ENCODE measurements at places on chromosomes 1 and 21.
A peak's percentile ranks its signal among the peaks of the same experiment; 100 is the strongest.

DNA sequence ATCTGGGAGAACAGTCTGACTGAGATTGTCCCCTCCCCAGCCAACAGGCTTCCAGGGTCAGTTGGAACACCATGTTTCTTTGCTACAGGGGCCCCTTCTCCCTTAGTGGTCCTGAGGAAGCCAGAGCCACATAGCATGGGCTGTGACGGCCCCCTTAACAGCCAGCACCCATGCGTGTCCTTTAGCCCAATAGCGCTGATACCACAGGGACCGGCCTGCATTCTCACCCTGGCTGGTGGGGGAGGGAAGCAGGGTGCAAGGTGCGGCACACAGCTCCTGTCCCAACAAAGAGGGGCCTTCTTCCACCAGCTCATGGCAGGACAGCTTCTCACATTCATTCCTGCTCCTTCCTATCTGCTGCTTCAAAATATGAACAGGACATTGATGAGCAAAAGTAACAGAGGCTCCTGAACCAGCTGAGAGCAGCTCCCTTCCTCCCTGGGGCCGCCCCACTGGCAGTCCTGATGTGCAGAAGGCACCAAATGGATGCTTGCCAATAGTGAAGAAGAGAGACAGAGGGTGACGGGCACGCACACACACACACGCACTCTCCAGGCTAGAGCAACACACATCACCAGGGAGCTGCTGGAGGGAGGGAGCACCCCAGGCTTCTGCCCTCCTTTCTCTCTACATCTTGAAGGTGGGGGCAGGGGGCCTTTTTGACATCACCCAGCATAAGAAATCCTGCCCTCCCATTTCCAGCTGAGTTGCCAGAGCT, 99.4 kb downstream of the CRYAA start:
- DNase-seq: no peak

- no peak for DNase-seq
Observed at GRCh38 chr1:243959998-243960397, 91.1 kb upstream of the ZBTB18 start.

DNA sequence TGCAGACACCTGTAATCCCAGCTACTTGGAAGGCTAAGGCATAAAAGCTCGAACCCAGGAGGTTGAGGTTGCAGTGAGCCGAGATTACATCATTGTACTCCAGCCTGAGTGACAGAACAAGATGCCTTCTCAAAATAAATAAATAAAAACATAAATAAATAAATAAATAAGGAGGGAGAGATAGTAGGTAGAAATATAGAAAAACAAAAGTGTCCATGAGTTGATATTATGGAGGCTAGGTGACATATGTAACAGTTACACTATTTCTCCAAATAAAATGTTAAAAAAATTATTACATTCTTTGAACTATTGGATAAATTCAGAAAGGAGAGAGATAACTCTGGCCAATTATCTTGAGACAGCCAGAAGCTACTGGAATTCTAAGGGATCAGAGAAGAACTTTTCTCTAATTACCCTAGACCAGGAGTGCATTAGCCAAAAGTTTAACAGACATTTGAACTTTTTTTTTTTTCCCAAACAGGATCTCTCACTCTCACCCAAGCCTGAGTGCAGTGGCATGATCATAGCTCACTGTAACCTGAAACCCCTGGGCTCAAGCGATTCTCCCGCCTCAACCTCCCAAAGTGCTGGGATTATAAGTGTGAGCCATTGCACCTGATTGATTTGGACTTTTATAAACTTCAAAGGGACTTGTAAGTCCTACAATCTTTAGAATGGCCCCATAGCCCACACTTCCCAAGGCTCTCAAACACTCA, 17.6 kb downstream of the SYNJ1 start:
- no peak for DNase-seq

DNA sequence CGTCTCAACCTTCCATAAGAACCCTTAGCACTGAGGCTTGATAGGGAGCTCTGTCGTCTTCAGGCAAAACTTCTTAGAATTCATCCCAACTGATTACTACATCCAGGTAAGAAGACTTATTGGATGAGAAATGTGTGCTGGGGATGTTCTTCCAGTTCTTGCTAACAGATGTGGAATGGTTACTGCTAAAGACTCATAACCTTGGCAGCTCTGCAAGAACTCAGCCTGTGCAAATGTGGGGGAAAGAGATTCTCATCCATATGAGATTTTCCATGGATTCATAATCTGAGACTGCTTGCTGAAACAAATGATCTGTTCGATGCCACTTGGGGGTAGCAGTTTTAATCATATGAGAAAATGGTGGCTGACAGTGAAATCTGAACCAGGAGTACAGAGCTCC, 48.2 kb downstream of the NTPCR start:
- no peak for DNase-seq

DNA sequence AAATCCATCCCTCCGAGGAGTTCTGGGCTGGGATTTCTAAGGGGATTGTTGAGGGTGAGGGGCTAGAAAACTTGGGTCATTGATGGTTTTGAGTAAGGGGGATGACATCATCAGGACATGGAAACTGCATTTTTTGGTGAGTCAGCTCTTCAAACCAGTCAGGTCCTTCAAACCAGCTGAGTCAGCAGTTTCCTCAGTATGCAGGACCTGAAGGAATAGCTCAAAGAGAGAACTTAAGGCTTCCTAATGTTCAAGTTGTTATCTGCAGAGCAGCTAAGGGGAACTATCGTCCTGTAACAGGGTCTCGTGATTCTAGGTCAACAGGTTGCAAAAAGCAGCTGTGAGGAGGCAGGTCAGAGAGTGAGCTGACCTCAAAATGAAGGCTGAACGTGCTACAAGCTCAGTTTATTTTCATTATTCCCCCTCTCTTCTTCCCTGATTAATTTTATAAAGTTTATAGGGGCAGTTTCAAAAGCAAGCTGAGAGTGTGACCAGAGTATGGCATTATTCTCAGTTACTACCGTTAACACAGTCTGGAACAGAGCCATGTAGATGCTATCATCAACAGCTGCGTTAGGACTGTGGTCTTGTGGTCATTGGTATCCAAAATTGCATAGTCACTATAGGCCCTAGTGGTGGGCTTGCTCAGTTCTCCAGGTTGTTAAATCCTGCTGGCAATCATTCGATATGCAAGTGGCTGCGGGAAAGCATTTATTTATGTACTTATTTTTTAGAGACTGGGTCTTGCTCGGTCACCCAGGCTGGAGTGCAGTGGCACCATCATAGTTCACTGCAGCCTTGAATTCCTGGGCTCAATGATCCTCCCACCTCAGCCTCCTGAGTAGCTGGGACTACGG, 10.7 kb upstream of the SDC3 start:
- peak; percentile 81 for DNase-seq

- DNase-seq: no peak
Observed at GRCh38 chr1:6491480-6491962, at the start of gene PLEKHG5. Gene PLEKHG5 (minus strand): TSS chr1:6491667. CDS start chr1:6477571, 14,096 bp downstream.

DNA sequence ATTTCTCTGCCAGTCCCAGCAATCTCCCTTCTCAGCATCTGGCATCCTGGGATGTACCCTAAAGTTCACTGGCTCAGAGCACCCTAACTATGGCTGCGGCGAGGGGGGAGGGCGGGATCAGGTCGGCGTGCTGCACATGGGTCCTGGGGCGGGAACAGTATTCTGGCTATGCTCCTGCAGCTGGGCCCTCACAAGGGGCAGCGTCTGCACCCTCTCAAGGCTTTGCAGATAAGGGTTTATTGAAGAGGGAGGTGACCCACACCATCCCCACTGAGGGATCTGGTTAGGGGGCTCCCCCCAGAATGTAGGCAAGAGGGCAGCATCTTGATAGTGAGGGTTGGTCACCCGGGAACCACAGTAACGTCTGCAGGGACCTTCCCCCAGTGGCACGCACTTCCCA, 44.9 kb upstream of the PCBP3 start:
- DNase-seq: no peak

DNA sequence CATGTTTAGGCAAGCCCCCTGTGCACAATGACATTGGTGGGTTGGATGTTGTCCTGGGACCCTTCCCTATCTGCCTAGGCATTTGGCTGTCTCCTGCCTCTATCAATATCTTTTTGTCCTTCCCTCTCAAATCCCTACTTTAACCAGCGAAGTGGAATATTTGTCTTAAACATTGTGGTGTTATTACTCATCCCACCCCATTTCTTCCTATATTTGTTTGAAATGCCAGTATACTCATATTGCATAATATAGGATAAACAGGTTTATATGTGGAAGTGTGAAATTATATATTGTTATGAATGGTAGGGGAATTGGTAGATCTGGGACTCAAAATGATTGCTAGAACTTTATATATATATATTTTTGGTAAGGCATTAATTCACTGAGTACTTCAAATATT, 80.0 kb downstream of the ADGRL2 start:
- no peak for DNase-seq

DNA sequence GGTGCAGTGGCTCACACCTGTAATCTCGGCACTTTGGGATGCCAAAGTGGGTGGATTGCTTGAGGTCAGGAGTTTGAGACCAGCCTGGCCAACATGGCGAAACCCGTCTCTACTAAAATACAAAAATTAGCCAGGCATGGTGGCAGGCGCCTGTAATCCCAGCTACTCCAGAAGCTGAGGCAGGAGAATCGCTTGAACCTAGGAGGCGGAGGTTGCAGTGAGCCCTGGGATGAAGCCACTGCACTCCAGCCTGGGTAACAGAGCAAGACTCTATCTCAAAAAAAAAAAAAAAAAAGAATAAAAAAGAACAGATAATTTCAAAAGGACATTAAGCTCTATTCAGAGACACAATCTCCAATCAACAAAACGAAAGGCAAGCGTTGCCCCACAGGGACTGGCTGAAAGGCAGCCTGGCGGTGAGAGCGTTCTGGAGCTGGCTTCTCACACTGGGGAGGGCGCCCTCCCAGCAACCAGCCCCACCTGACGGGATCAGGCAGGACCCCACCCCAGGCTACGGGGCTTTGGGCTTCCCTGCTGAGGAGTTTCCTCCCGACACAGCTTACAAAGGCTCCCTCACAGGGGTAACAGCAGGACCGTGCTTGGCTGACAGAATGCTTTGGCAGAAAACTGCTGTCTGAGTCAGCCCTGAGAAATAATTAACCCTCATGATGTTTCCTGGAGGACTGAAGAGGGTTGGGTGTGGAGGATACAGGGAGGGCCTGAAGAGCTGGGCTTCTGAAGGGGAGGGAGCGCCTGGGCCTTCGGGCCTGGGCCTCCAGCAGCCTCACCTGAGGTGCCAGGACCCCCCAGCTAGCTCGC, 31.1 kb upstream of the SRP9 start:
- DNase-seq: no peak

DNA sequence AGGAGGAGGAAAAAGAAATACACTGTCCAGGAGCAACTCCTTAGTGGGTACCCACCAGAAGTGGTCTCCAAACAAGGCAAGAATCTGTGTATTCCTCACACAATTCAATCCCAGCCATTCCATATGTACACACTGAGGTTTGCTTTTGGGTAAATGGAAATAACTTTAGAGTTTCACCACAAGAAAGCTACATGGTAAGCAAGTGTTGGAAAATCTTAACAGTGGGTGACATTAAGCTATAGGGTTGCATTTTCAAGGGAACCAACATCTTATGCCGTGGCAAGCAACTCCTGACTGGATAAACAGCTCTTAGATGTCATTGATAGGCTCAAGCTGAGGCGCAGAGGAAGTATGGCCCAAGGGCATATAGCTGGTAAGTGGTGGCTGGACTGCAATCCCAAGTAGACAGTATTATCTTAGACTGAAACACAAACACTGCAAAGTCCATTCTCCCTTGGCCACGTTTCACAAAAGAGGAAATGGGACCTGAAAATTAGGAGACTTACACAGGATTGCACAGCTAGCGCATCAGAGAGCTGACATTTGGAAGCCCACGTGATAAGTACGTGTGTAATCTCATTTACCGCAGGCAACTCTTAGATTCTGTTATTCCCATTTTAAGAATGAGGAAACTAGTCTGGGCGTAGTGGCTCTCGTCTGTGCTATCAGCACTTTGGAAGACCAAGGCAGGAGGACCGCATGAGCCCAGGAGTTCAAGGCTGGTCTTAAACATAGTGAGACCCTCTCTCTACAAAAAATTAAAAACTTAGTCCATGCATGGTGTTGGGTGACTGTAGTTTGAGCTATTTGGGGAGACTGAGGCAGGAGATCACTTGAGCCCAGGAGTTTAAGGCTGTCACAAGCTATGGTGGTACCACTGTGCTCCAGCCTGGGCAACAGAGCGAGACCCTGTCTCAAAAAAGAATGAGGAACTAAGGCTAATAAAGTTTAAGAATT, 4.0 kb upstream of the BRWD1 start:
- DNase-seq: peak; percentile 83

DNA sequence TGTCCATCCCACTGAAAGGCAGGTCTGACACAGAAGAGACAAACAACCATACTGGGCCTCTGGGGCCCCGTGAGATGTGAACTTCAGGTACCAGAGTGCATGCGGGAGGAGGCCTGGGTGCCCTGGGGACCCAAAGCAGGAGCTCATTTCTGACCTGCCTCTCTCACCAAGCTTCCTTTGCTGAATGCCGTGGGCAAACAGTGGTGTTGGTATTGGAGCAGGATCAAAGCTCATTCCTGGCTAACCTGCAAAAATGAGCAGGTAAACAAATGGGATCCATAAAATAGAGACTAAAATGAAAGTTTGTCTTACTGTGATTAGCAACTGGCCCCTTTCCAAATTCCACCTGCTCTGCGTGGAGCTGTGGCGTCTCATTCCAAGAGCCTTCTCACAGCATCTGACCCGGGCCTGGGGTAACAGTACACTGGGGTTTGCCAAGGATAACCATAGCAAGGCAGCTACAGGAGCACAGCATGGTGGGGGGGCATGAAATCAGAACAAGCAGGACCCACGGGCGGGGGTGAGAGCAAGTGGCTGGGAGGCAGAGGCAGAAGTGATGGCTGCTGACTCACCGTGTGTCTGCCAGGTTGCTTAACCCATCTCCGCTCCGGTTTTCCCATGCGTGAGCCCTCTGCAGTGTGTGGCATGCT, 103.6 kb downstream of the KIF26B start:
- peak; percentile 39 for DNase-seq

- no peak for DNase-seq
Observed at GRCh38 chr1:192559115-192560006, 16.2 kb upstream of the RGS1 start.

DNA sequence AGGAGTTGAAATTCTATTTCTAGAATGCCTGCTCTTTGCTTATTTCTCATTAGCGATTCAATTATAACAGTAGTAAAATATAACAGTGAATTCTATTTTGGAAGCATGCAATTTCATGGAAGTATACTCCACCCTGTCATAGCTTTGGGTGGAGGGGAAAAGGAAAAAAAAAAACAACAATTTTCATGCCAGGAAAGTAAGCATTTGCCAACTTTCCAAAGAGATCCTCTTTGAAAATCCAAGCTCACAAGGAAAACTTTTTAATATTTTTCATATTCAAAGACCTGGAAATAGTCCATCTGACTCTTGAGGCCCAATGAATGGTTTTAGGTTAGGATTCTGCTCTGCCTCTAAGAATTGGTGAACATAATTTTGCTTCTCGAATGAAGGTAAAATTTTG, 134.5 kb downstream of the PTPN14 start:
- DNase-seq: no peak

GRCh38 chr1:71295350-71295749, 214.5 kb upstream of the ZRANB2 start:
- DNase-seq: no peak

- DNase-seq: no peak
Observed at GRCh38 chr21:33640697-33641351, 717 bp downstream of the CRYZL1 start.

DNA sequence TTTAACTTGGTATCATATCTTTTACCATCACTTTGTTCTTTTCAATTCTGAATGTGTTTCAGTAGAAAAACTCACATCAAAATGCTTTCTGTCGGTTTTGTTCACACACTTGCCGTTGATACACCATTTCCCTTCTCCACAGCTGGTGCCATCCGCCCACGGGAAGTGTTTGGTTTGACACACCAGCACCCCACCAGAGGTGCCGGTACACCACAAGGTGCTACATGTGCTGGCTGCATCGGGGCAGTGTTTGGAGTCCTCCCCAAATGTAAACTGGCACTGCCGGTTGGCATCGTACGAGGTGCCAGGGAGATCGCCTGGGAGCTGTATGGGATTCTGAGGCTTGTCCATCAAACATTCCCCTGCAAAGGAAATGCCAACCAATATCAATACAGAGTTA, 5.0 kb downstream of the ADAMTS1 start:
- no peak for DNase-seq

Data from suppressor macrophage (primary cell).